CD4-positive, alpha-beta memory T cell (primary cell): ENCODE measurements at places on chromosomes 6 and 20. TPM values are rescaled to one million over a fixed set of nuclear protein-coding genes. Genes with fewer than 3 reads are reported as not detected.

Gene CCM2L
- not detected for polyA plus RNA-seq

Gene MEP1A
- not detected for polyA plus RNA-seq

Gene MED23
- 10.9 TPM for polyA plus RNA-seq

Gene C20orf202
- polyA plus RNA-seq, result not detected

Gene FAM162B
- not detected for polyA plus RNA-seq

Gene CD40
- polyA plus RNA-seq, result 3.7 TPM

Gene ADGRF4
- not detected for polyA plus RNA-seq

Gene SMLR1
- not detected for polyA plus RNA-seq

Gene BCAS1
- 0.17 TPM for polyA plus RNA-seq
